ENCODE measurements at places on chromosomes 4 and X.

- peak; percentile 0 for DNase-seq
Observed at GRCh38 chrX:102154900-102155805, 624 bp downstream of the BEX5 start.

DNA sequence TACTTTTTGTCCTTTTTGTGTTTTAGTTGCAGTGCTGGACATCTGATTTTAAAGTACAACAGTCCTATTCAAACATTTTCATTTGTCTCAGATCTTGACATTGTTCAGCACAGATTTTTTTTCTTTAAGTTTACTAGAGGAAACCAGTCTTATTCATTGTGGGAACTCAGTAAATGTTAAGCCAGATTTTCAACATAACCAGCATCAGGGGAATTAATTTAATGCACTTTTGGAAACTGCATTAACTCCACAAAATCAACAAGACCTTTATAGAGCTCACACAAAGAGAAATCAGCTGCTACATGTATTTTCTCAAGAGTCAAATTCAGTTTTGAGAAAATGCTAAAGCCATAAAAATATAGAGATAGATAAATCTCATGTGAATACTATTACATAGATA lies 9.9 kb downstream of the CPE start:
- DNase-seq = no peak

DNA sequence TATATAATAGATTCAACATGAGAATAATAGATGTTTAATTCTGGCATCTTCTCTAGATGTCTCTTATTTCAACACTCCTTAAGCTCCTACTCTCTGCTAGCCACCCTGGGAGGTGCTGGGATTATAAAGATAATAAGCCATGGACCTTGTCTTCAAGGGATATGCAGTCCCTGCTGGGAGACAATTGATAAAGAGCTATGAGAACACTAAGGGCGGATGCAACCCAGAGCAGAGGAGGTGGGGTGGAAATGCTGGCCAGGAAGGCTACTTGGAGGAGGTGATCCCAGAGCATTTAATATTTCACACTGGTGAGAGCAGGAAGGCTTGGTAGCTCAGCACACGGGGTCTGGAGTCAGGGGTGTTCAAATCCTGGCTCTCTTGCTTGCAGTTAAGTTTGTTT lies 18.3 kb upstream of the PGRMC2 start:
- no peak for DNase-seq

DNA sequence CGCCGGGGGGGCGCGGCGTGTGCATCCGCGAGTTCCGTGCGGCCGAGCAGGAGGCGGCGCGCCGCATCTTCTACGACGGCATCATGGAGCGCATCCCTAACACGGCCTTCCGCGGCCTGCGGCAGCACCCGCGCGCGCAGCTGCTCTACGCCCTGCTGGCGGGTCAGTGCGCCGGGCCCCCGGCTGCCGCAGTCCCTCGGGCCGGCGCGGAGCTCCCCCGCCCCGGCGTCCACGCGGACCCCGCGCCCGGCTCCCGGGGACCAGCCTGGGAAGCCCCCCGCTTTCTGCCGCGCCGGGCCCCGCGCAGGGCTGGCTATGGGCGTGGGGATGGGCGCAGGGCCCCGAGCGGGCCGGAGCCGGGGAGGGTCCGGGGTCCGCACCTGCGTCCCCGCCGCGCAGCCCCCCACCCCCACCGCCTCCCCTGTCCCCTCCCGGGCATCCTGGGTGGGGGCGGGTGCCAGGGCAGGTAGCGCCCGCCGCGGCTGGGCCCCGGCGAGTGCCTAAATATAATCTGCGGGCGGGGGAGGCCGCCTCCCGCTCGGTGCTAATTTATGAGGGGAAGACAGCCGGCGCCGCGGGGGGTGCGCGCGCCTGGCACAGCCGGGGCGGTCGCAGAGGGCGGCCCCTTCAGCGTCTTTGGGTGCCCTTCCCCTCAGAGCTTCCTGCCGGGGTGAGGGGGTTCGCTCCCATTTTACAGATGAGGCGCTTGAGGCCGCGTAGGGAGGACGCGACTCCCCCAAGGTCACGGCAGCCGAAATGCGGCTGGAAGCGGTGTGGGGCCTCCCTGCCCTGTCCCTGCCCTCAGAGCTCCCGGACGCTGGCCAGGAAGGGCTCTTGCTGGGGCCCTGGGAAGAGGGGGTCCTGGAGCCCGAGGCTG lies 837 bp downstream of the NAT8L start:
- DNase-seq = no peak

- no peak for DNase-seq
Observed at GRCh38 chr4:3801931-3802550, 35.9 kb downstream of the ADRA2C start.

GRCh38 chr4:153364061-153364460 lies 19.6 kb downstream of the MND1 start:
- no peak for DNase-seq

GRCh38 chr4:124334119-124334518 lies 378.4 kb downstream of the ANKRD50 start:
- DNase-seq = peak; percentile 13

- no peak for DNase-seq
Observed at GRCh38 chrX:107723511-107723910, 52.1 kb downstream of the TSC22D3 start.

DNA sequence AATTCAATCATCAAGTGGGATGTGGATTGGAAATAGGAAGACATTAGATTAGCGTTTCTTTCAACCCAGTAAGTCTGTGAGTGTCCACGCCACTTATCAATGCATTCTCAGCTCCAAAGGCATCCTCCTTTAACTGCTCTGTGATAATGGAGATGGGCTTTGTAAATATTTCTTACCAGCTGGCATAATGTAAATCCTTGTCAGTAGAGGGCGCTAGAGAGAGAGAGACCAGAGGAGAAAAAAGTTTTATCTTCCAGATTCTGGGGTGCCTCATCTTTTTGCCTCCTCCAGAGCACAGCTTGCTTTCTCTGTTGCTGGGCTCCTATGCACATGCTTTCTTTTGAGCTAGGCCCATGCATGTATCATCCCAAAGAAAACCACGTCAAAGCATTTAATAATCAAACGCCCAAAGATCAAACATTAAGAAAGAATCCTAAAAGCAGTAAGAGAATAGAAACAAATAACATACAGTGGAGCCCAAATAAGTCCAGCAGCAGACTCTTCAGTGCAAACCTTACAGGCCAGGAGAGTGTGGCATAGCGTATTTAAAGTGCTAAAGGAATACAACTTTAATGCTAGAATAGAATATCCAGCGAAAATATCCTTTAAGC lies 9.6 kb upstream of the MTMR1 start:
- DNase-seq = peak; percentile 36

DNA sequence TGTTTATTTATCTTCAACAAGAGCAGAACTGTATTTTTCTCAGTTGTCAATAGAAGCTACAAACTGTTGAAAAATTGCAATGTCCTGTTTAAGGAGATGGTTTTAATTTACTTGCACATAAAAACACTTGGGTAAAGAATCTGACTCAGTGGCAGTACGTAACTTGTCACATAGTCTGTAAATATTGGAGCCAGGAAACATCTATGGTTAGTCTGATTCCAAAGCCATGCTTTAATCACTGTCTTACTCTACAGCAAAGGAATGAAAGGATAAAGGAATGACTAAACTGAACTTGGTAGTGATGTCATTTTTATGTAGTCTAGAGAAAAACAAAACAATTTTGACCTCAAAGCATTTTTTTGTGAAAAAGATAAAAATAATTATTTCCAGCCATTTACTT lies 537.2 kb downstream of the STIM2 start:
- DNase-seq = no peak

DNA sequence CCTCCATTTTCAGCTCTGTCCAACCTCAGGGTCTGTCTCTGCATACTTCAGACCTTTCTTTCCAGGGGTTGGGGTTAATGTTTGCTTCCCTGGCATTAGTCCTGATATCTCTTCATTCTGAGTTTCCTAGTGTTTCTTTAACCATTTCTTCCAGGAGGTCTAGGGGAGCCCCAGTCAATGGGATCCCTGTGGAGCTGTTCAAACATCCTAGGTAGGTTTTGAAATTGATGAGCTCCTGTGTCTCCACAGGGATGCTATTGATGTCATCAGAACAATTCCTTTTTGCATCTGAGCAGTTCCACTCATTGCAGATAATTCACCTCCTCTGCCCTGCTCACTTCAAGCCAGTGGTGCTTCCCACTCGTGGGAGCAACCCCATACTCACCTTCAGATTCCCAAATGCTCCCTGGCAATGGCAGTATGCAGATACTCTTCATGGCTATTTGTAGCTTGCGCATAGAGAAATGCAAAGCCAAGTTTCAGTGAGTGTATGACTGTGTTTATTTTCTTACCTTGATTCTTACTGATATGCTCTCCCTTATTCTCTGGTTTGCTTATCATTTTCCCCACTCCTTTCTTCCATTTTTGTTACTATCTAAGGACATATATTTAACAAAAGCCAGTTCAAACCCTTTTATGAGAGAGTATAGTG lies 33.7 kb upstream of the LIMCH1 start:
- no peak for DNase-seq

DNA sequence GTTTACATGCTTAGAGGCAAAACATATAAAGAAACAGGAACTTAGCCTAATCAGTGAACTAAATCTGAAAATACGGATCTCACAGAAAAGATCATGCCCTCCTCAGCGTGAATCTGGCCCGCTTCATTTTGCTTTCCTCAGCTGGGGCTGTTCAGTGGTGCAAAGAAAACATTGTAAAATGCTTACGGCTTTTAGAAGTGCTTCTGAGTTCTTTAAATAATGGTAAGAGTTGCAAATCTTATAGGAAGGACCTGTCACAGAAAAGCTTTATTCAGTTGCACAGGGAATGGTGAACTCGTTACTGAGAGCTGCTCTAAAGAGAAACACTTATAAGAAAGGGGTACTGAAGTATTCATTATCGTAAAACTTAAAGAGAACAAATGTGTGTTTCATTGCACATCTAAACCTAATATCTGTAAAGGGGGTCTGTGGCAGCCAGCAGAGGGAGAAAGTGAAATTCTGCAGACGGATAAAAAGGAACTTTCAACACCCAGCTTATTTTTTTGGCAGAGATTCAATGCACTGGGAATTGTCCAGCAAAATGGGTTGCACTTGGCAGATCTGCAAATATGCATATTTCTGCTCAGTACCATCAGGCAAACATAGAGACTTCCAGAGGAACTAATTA lies 139.2 kb upstream of the ANK2 start:
- DNase-seq = no peak

GRCh38 chr4:133464311-133464710 lies 315.2 kb downstream of the PCDH10 start:
- DNase-seq = no peak

DNA sequence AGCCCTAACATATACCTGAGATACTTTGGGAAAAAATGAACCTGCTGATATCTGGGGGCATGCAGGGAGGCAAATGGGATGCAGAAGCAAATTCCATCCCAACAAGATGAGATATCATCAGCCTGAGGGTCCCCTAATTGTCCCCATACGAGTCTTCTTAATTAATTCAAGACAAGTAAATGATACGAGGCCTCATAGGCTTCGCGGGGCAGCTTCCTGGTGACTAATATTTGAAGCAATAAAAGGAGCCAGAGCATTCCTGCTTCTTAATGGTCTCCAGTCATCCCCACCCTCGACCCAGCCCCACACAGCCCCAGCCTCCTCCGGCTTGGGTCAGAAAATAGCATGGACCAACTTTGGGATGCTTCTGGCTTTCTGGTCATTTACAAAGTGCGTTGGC lies 99.6 kb upstream of the MSX1 start:
- DNase-seq = no peak

DNA sequence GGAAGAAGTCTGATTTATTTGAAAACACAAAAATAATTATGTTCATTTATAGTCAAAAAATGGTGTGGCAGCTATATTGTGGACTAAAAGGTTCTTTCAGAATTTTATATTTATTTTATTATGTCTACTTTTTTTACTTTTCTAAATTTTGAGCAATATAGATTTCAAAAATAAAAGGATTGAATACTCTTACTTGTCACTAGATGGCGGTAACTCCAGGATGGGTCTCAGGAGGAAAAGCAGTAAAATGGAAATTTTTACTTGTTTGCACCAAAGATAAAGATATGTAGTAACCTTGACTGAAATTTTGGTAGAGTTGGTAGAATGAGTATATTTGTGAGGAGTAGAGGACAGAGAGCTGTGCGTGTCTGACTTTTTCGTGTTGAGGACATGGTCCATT lies 14.5 kb upstream of the DACH2 start:
- DNase-seq = no peak

- DNase-seq = no peak
Observed at GRCh38 chrX:95760356-95760755, 924.3 kb upstream of the DIAPH2 start.

- DNase-seq = no peak
Observed at GRCh38 chr4:78824001-78824400, 47.9 kb downstream of the BMP2K start.

- no peak for DNase-seq
Observed at GRCh38 chrX:151977009-151977408, 2.5 kb upstream of the GABRE start.

DNA sequence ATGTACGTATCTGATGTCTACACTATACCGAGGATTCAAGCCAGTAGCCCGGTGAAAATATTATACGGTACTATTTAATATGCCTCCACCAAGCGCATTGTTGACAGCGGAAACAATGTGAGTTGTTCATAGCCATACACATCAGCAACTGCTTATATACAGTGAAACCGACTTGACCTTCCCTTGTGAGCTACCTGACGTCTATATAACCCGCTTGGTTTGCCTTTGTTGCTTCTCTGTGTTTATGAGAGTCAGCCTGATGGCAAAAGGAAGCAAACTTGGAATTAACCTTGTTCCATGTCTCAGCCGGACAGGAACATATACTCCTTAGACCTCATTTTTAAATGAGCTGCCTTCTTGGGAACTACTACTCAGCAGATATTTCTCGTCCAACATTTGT lies 211.8 kb downstream of the DCTD start:
- no peak for DNase-seq

GRCh38 chrX:77639820-77640219 lies 146.2 kb downstream of the ATRX start:
- no peak for DNase-seq

- no peak for DNase-seq
Observed at GRCh38 chr4:79700356-79700755, 292.3 kb upstream of the GK2 start.

DNA sequence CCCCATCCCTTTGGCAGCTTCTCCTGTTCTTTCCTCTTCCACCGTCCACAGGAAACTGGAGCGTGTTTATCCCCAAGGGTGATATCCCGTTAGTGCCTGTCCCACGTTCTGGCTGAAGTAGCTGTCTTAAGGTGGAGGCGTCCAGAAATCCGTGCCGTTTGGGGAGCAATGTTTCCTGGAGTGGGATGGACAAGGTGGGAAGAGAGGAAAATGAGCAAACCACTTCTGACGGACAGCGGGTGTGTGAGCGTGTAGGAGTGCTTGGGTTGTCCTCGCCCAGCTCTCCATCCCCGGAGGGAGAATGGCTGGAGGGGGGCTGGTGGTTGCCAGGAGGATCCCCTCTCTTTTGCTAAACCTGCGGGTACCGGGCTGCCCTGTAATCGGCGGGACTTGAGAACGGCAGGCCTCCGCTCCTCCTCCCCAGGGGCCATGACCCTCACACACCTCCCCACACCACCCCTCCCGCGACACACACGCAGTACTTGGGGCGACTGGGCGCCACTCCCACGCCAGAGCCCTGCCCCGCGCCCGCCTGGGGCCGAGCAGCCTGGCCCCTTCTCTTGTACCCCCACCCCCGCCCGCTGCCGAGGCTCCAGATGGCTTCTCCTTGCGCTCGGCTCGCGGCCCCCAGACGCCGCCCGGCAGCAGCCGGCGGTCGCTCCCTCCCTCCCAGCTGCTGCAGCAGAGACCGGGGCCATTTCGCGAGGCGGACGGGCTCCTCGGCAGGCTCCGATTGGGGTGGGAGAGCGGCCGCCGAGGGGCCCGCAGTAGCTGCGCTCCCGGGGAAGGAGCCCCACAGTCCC lies 13.9 kb upstream of the PRDM8 start:
- no peak for DNase-seq

- no peak for DNase-seq
Observed at GRCh38 chr4:61273233-61273632, 73.1 kb downstream of the ADGRL3 start.

GRCh38 chr4:152079543-152080293 lies 318.9 kb upstream of the GATB start:
- no peak for DNase-seq
